ENCODE measurements at places on chromosomes 11 and 22. TPM values are rescaled to one million over a fixed set of nuclear protein-coding genes. Genes with fewer than 3 reads are reported as not detected.

The SAA4 gene
- total RNA-seq = not detected

The OR1S1 gene
- total RNA-seq = not detected

The PIH1D2 gene
- 0.56 TPM for total RNA-seq

The PRODH gene
- 0.56 TPM for total RNA-seq

The BATF2 gene
- total RNA-seq = not detected

The ANKK1 gene
- total RNA-seq = 0.07 TPM

The CTNND1 gene
- total RNA-seq = 3.5 TPM

The CALCA gene
- not detected for total RNA-seq

Measured in activated CD4-positive, alpha-beta memory T cell treated with anti-CD3 and anti-CD28 coated beads for 36 hours (primary cell).